Activated naive CD8-positive, alpha-beta T cell treated with anti-CD3 and anti-CD28 coated beads for 36 hours (primary cell): ENCODE measurements at places on chromosomes 5 and 9. TPM values are rescaled to one million over a fixed set of nuclear protein-coding genes. Genes with fewer than 3 reads are reported as not detected.

Gene PRR16
- not detected for total RNA-seq

Gene CKMT2
- total RNA-seq: not detected

Gene PCDHA6
- total RNA-seq: not detected

- DNase-seq: no peak
- no peak within 1 kb of the TSS for H3K27ac ChIP-seq
- no peak within 1 kb of the TSS for H3K4me3 ChIP-seq
Observed at GRCh38 chr9:12693141-12693540, at the start of gene TYRP1. Gene TYRP1, plus strand, starts transcription at chr9:12693385. Its CDS starts 612 bp downstream, at chr9:12693997.
